ENCODE measurements at places on chromosomes 2 and 18. TPM values are rescaled to one million over a fixed set of nuclear protein-coding genes. Genes with fewer than 3 reads are reported as not detected.

LONRF2 gene
- 0.34 TPM for total RNA-seq

CHRND gene
- 0.36 TPM for total RNA-seq

RAB6C gene
- total RNA-seq = not detected

PLGLB2 gene
- total RNA-seq = 2.9 TPM

UGT1A4 gene
- total RNA-seq = not detected

PSMA8 gene
- total RNA-seq = not detected

TWIST2 gene
- 0.15 TPM for total RNA-seq

C2orf80 gene
- not detected for total RNA-seq

DNAJC5G gene
- not detected for total RNA-seq

MYO5B gene
- not detected for total RNA-seq

LIMS4 gene
- total RNA-seq = not detected

C2orf76 gene
- 11.4 TPM for total RNA-seq

CLEC4F gene
- total RNA-seq = not detected

FASTKD2 gene
- 87.5 TPM for total RNA-seq

Measured in melanocyte of skin (primary cell).